Mononuclear cell (primary cell): ENCODE measurements at places on chromosomes 5 and 9. TPM values are rescaled to one million over a fixed set of nuclear protein-coding genes. Genes with fewer than 3 reads are reported as not detected.

Gene UGT3A1
- total RNA-seq = under 0.01 TPM

Gene GARNL3
- 1.0 TPM for total RNA-seq

Gene KLHL3
- total RNA-seq = 9.3 TPM

Gene F12
- 0.52 TPM for total RNA-seq

Gene SET
- 386 TPM for total RNA-seq

Gene GDNF
- total RNA-seq = not detected

Gene TRIM36
- total RNA-seq = 0.42 TPM

Gene FCN2
- total RNA-seq = not detected

Gene YTHDC2
- 67.5 TPM for total RNA-seq

Gene MOB3B
- 1.4 TPM for total RNA-seq

Gene DMRTA1
- under 0.01 TPM for total RNA-seq

Gene TAF11L5
- not detected for total RNA-seq

Gene ADAMTSL2
- 0.10 TPM for total RNA-seq

Gene CDX1
- not detected for total RNA-seq

Gene PCDHB8
- total RNA-seq = not detected

Gene NXNL2
- not detected for total RNA-seq

Gene PDZD2
- 0.52 TPM for total RNA-seq

Gene WNK2
- 0.10 TPM for total RNA-seq

Gene CRHBP
- not detected for total RNA-seq

Gene LCN12
- total RNA-seq = not detected

Gene ANKRD18B
- total RNA-seq = 1.2 TPM

Gene BTNL8
- not detected for total RNA-seq

Gene ARL14EPL
- not detected for total RNA-seq

Gene TNFSF15
- total RNA-seq = 2.9 TPM

Gene ACTBL2
- not detected for total RNA-seq
